Stimulated activated CD4-positive, alpha-beta T cell treated with anti-CD3 and anti-CD28 coated beads, Interleukin-1b, Interleukin-23, amount 100 ng/mL, for 4 hours (primary cell): ENCODE measurements at places on chromosomes 7 and 10.
A peak's percentile ranks its signal among the peaks of the same experiment; 100 is the strongest.

DNA sequence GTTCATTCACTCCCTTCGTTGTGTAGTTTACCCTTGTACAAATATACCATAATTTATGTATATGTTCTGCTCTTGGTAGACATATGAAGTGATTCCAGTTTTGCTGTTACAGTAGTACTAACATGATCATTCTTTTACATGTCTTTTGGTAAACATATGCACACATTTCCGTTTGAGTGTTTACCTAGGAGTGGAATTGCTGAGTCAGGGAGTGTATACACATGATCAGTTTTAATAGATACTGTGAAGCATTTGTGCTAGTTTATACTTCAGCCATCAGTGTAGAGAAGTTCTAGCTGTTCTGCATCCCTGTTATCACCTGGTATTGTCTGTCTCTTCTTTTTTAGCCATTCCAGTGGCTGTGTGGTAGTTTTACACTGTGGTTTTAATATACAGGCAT, 34.5 kb upstream of the CYP26C1 start:
- no peak for DNase-seq

- peak; percentile 69 for DNase-seq
These were observed 13.1 kb downstream of the LZTS2 start for GRCh38 chr10:101012525-101013364.

DNA sequence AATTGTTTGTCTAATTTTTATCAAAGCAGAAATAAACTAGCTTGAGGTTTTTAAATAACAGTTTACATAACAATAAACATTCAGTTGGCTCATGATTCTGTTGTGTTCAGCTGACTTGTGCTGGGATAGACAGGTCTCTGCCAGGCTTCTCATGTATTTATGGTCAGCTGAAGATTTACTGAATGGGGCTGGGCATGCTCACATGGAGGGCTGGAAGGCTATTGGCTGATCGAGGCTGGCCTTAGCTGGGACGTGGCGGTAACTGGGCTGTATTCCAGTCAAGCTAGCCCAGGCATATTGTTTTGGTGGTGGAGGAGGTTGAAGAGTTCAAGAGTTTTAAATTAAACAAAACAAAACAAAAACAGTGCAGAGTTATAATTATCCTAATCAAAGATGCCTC, 251.0 kb upstream of the MTPN start:
- no peak for DNase-seq

DNA sequence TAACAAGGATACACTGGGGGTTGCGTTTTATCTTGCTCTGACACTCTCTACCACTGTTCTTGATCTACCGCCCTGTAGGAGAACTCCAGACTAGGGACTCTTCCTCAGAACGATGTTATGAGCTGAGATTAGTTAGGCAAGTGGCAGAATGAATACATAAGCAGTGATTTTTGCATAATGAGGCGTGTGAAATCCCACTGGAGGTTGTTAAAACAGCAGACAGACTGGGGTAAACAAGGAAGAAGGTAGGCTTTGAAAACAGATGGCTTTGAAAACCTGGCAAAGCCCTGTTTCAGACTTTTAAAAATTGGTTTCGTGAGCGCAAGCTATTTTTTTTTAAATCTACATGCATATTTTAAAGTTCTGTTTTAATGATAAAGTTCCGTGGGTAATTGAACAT, 785.2 kb downstream of the TYW1 start:
- no peak for DNase-seq

DNA sequence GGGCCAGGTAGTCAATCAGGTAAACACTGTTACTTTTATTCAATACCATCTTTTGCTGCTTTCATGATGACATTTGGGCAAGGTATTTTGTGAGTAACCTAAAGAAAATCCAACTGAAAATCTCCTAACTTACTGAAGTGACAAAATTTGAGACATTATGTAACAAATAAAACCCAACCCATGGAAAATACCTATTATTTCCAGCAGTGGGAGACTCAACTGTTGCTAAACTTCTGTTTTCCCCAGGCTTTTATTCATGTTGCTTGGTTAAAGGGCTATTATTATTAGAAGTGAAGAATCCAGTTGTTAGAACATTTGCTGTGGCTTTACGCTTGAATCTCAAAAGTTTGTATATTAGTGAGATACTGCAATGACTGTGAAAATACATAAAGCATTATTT, 215.9 kb downstream of the MDFIC start:
- no peak for DNase-seq

- DNase-seq, result peak; percentile 41
These were observed 1.4 kb downstream of the CAV1 start for GRCh38 chr7:116525913-116526861.

DNA sequence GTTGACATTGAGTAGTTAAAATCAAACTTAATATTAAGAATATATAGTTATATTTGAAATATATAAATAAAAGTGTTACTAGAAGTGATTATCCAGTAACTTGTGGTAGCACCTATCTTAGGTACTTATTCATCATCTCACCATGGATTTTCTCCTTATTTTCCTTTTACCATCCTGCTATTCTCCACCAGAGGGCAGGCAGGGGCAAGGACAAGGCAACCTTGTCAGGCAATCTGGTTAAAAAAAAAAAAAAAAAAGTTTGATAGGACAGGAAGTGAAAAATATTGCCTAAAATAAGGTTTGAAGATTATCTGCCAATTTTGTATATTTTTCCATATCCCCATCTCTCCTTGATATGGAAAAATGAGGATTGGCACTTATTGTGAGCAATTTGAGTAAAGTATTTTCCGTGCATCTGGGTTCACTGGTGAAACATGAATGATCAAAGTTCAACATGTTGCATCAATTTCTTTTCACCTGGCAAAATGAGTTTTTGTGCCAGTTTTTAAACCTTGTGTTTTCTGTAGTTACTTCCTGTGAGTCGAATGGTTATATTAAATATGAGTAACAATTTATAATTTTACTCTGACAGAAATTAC, 256.7 kb downstream of the AGMO start:
- DNase-seq, result no peak

- no peak for DNase-seq
These were observed 15.0 kb downstream of the TAS2R60 start for GRCh38 chr7:143458263-143458662.

DNA sequence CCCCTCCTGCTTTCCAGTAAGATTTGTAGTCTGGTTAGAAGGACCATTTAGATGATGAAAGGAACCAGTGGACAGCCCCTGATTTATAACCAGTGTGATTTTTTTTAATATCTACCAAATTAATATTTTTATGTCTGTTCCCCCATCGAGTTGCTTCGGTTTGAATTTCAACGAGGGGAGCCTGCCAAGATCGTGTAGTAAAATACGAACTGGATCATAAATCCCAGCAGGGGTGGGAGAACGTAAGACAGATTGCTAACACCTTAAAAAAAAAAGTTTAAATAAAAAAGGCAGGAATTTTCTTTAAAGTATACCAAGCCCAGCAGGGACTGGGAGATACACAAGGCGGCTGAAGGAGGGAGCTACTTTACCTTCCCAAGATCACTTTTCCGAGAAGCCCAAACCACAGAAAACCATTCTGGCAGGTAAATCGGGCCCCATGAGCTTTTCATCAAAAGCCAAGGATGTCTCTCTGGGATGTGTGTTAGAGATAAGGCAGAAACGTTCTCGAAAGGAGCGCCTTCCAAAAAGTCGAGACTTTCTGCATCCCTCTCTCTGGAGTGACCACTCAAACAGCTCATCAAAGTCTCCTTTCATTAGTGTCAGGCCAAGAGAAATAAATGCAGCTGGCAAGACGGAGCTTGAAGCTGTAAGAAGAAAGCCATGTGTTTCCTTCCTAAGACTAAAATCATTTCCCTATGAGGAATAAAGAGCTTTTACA, 270.5 kb upstream of the NFE2L3 start:
- DNase-seq, result no peak

DNA sequence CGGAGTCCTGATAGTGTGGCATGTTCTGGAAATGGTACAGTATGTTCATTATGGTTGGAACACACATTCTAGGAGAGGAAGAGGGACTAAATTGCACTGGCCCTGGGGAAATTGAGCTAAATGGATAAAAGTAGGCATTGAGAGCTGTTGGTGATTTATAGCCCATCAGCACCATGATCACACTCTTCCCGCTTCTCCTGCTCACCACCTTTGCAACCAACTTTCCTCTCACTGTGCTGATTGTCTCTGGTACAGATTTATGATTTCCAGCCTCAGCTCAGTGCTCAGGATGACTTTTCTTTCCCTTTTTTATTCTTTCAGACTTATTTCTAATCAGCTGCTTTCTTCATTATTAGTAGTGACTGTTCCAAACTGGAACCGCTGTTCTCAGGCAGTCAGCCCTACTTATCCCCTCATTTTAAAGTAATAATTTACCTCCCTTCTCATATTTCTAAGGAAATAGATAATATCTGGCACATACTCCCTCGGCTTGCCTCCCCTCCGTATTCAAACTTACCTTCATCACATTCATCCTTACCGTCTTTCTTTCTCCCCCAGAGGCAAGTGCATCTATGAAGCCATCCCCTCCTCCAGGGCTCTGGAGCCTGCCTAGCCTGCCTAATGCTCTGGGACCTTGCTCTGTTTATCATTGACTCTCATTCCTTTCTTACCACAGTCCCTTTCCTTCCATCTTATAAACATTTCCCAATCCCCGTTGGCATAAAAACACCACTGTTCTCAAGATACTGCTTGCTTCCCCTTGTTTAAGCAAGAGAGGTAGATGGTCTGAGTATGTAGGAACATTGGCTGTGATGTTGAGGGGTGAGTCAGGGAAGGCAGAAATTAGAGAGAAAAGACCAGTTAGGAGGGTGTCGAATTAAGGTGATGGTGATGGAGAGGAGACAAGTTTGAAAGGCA, 51.6 kb upstream of the RPA3 start:
- DNase-seq, result no peak

- DNase-seq, result no peak
These were observed 100.7 kb downstream of the CDK6 start for GRCh38 chr7:92735707-92736106.

DNA sequence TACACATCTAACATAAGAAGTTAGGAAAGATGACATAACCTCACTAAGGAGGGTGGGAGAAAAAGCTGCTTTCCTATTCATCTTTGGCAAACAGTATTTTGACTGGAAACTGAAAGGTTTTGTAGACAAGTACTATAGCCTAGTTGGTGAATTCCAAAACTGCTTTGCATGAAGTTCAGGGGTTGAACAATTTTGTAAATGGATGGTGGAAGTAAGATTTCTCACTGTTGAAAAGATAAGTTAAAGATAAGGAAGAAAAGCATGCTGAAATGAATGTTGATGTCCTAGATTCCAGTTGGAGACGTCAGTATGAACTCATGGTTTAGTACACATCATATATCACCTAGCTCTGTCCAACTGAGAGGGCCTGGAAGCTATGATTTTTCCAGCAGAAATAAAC, 159.1 kb upstream of the FEZF1 start:
- no peak for DNase-seq

- DNase-seq, result no peak
These were observed 39.9 kb upstream of the EMX2 start for GRCh38 chr10:117502421-117503243.

- no peak for DNase-seq
These were observed 1.9 kb downstream of the SLC18A3 start for GRCh38 chr10:49611816-49612512.

GRCh38 chr10:114174695-114175188, 739 bp upstream of the CCDC186 start:
- no peak for DNase-seq

DNA sequence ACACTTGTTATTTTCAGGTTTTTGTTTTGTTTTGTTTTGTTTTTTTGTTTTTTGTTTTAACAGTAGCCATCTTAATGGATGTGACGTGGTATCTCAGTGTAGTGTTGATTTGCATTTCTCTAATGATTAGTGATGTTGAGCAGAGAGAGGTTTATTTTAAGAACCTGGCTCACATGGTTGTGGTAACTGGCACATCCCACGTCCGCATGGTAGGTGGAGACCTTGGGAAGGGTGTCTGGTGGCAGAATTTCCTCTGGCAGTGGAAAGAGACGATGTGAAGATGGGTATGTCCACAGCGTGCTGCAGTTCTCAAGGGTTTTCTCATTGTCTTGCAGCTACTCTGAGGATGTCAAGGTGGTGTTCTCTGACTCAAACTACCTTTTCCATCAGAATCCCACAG, 252.2 kb downstream of the GALNT17 start:
- no peak for DNase-seq

DNA sequence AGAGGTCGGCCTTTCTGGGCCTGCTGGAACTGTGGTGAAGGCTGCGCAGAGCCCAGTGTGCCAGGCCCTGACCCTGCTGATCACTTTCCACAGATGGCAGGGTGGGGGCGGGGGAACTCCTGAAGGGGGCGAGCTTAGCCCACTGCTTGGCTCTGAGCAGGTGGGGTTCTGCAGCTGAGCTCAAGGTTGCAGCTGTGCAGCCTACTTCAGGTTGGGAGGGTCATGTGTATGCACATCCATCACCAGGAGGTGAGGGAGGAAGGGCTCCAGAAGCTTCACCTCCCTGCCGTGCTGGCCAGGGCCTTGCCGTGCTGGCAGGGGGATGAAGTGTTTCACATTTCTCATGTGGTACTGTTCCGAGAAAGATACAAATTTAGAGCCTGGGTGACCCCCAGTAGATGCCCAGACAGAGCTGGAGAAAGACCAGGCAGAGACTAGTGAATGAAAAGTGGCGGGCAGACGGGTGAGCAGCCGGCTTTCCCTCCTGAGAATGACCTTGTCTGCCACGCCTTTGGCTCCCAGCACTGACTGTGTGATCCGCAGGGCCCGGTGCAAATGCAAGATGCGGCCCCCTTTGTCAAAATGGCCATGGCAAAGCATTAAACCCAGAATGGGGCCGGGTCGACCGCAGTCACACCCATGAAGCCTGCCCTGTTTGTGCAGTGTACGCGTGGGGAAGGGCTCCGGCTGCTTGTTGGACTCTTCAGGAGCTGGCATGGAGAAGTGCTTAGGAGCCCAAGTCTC, 25.2 kb downstream of the FAM241B start:
- no peak for DNase-seq

DNA sequence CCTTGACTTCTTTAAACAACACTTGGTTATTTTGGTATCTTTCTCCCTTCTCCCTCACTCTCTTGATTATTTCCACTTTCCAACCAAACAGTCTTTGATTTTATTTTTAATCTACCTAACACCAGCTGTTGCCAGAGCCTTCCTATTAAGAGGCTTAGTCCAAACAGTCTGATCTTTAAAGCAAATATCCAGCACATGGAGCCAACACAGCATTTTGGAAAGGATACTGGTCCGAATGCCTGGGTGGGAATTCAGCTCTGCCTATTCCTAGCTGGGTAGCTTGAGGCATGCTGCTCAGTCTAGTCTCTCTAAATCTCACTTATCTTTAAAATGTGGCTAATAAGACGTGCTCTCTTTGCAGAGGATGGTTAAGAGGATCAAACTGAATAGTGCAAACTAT, 129.3 kb downstream of the NRCAM start:
- no peak for DNase-seq

DNA sequence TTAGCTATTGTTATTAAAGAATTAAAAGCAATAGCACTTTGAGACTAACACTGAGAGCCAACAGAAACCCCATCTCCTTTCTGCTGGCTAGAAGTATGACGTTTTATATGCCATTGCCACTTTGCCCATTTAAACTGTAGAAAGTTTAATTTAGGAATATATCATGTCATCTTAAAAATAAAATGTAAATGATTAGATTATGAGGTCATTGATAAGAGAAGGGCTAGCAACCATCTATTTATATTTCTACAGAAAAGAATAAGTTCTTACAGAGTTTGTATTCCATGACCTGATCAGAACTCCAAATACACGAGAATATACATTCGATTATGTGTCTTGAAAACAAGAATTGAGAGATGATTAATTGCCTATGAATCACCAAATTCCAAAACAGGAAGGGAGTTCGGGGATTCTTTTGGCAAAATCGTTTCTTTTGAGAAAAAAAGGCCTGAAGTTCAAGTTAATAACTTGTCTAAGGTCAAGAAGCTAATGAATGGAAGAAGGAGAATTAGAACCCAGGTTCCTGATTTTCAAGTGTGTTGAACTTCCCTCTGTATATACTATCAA, 227.0 kb downstream of the TRIL start:
- DNase-seq, result no peak
